ENCODE measurements at places on chromosomes 6 and 20.

- DNase-seq = peak; percentile 34
Observed at GRCh38 chr6:160455541-160456213, 107.5 kb downstream of the SLC22A3 start.

DNA sequence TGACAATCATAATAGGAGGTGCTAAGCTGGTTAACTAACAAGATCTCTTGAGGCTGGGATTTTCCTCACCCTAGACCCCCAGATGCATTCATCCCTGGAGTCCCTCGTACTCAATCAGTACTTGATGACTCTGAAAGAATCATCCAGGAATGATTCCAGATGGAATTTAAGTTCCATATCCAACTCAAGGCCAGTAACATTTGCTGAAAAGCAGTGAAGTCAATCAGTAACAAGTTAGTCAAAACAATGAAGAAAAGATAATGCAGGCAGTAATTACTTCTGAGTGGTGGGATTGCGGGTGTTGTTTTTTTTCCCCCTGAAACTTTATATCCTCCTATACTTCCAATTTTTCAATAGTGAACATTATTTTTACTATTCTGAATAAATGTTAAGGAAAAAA is 18.6 kb downstream of the GMDS start:
- DNase-seq = no peak

DNA sequence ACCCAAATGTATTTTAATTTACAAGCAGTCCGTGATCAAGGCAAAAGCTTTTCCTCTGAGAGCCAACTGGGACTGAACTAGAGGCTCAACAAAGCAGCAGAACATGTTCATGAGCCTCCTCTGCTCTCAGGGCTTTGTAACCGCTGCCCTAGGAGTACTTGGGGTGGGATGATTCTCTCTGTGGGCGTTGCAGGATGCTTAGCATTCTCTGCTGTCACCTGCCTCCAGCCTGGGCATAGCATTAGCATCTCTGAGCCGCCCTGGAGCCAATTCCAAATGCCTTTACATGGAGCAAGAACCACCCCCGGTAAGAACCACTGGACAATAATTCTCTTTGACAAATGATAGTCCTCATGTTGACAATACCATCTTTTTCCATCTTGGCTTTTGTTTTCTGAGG is 237.6 kb upstream of the CDH4 start:
- no peak for DNase-seq

- DNase-seq = no peak
Observed at GRCh38 chr6:111564482-111564945, 41.2 kb downstream of the TRAF3IP2 start.

GRCh38 chr6:11434565-11435326 is 102.8 kb upstream of the TMEM170B start:
- peak; percentile 30 for DNase-seq

All from suppressor macrophage treated with lipopolysaccharide for 4 hours (primary cell).